WTC11 (cell line): ENCODE measurements at places on chromosomes 12 and 14.

- no peak overlapping the region for H3K4me3 ChIP-seq
- no peak overlapping the region for H3K27ac ChIP-seq
- peaks cover 33% of the 10 kb centered on the region for H3K36me3 ChIP-seq
- peaks cover 9% of the 10 kb centered on the region for H3K4me1 ChIP-seq
- DNase-seq = no peak
Measured at GRCh38 chr12:56288705-56289387, 11.3 kb downstream of the CS start.

GRCh38 chr12:66587912-66588311, 91.0 kb downstream of the GRIP1 start:
- no peak overlapping the region for H3K27ac ChIP-seq
- H3K4me3 ChIP-seq = no peak overlapping the region
- H3K36me3 ChIP-seq = no peaks in the 10 kb centered on the region
- H3K27me3 ChIP-seq = no peaks in the 10 kb centered on the region
- no peak for DNase-seq

- DNase-seq = no peak
- H3K4me3 ChIP-seq = no peak overlapping the region
- peaks cover 17% of the 10 kb centered on the region for H3K4me1 ChIP-seq
- peaks cover 5% of the 10 kb centered on the region for H3K27me3 ChIP-seq
- H3K36me3 ChIP-seq = no peaks in the 10 kb centered on the region
Measured at GRCh38 chr12:15592934-15593333, 196.3 kb downstream of the EPS8 start.

DNA sequence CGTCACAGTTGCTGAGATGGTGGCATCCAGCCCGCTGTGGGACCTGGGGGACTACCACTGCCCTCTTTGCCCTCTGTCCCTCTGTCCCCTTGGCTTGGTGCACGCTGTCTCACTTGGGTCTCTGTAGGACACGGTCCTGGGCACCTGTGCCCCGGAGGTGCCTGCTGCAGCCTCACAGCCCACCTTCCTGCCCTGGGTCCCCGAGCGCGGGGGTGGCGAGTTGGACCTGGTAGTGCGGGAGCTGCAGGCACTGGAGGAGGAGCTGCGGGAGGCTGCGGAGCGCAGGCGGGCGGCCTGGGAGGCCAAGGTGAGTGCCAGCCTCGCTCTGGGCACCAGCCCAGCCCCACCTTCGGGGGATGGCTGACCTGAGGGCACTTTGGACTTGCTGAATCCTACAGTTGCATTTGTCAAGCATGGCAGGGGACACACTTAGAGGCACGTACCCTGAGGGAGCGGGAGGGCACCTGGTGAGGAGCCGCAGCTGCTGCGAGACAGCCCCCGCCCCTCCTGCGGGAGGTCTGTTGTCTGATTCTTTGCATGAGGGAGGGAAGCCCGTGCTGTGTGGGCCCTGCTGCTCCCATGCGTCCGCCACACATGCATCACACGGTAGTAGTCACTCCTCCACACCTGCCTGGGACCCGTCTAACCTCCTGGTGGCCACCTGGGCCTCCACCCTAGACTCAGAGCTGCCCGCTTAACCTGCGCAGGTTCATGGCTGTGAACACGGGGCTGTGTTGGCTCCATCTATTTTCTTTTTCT, 6.8 kb downstream of the TEDC1 start:
- H3K27me3 ChIP-seq = no peaks in the 10 kb centered on the region; the same call in 1 of the 2 replicates
- DNase-seq = no peak
- H3K4me3 ChIP-seq = no peak overlapping the region
- H3K27ac ChIP-seq = no peak overlapping the region
- no peaks in the 10 kb centered on the region for H3K36me3 ChIP-seq
- no peaks in the 10 kb centered on the region for H3K4me1 ChIP-seq
